ENCODE measurements at places on chromosomes 7 and 10.

DNA sequence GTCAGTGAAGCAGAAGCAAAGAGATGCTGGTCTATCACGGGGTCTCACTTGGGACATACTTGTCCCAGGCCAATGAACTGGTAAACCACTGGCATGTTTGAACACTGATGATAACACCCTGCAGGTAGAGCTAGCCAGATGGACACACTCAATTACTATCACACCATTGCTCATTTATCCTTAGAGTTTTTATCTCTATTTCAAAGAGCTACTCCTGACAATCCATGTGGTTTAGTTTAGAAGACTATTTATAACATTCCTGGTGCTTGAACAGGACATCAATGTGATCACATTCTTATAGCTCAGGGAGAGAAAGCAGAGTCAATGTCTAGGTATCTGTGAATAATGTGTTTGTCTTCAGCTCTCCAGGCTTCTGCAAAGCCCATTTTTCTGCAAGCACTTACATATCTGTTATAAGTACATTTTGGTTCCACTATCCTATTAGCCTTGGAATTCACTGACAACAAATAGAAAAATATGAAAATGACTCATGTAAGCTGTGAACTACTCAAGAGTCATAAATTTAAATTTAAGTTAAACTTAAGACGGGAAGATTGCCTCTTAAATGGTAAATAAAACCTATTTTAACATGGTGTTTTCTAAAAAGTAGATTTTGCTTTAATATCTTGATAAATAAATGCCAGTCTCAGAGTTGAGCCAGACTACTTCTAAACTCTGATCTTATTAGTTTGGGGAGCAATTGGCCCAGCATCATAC is 106.7 kb upstream of the MBL2 start:
- DNase-seq, result no peak

GRCh38 chr10:84191106-84191505 is 3.2 kb upstream of the CDHR1 start:
- no peak for DNase-seq

- no peak for DNase-seq
These were observed 7.8 kb downstream of the LIPF start for GRCh38 chr10:88672041-88672440.

DNA sequence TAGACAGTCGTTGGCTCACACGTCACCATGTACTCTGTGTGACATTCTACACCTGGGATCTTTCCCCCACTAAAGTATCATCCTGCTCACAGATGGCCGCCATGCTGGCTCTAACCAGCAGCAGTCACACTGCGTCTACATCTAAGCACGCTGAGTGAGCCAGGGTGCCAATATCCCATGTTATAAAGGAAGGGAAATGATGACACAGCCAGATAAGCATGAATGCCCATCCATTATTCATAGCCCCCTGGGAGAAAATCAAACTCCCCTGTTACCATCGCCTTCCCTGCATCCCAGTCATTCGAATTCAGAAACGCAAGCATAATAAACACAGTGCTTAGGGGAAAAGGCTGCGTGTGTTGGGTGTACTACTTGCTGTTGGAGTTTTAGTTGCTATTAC is 698.2 kb upstream of the AUTS2 start:
- DNase-seq, result no peak

Measured in NCI-H187 treated with DMSO at 0.1 percent for 48 hours (cell line).